ENCODE measurements at places on chromosomes 5 and 9.
A peak's percentile ranks its signal among the peaks of the same experiment; 100 is the strongest.

GRCh38 chr5:129216001-129216400 lies 121.5 kb downstream of the ISOC1 start:
- DNase-seq, result no peak

DNA sequence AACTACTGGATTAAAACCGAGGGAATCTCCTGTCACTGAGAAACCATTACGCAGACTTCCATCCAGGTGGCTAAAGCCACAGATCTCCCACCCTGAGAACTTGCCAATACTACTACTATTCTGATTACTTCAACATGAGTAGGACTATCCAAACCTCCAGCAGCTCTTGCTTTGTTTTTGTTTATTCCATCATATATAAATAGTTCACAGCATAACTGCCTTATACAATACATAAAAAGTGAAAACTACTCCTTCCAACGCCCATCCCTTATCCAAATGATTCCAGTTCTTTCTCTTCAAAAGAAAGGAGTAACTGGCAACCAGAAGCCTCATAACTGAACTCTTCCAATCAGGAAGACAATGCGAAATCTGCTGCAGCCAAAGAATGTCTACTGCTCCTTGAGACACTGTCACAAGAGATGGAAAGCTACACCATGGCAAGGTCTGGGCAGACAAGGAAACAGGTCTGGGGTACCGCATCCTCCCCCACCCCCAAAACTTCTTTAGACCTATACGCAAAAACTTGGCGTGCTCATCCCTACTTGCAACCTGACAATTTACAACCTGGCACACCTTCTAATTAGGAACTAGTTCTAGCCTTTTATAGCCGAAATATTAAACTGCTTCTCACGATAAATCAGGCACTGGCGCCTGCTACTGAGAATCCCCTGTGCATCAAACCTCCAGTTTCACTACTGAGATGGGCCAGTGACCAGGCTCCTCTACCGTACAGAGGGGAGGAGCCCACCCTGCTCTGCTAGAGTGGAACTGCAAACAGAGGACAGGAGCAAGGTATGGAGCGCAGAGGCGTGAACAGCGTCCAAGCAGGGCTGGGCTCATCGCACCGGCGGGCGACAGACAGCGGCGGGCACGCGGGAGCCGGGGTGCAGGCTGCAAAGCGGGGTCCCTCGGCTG lies 986 bp downstream of the PLPP1 start:
- DNase-seq, result peak; percentile 63

DNA sequence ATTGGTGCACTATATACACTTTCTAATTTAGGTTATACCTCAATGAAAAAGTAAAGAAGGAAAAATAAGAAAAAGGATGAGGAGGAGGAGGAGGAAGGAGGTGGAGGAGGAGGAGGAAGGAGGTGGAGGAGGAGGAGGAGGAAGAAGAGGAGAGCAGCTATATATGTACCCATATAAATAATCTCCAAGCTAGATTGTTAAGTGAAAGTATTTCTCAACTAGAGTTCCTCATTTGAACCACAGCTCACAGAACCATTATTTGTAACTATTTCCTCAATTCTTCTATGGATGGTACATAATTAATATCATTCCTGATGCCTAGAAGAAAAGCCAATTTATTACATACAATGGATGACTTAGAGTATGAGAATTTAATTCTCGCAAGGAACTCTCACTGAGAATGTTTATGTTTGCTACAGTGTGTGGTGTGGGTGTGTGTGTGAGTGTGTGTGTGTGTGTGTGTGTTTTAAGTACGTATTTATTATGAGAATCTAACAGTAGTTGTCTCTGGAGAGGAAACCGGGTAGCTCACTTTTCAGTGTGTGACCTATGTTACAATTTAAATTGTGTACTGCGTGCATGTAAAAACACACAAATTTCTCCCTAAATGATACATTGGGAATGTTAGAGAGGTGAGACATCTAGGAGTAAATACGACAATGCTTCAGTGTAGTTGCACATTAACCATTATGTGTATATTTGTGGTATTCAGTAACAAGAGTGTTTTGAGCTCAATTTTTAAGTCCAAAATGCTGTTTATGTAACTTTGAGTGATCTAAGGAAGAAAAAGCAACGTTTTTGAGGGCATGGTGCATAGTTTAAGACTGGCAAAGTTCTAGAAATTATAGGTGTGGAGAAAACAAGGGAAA lies 20.2 kb upstream of the NREP start:
- DNase-seq, result no peak

- peak; percentile 75 for DNase-seq
These were observed 303.5 kb downstream of the PLK2 start for GRCh38 chr5:58156361-58156760.

DNA sequence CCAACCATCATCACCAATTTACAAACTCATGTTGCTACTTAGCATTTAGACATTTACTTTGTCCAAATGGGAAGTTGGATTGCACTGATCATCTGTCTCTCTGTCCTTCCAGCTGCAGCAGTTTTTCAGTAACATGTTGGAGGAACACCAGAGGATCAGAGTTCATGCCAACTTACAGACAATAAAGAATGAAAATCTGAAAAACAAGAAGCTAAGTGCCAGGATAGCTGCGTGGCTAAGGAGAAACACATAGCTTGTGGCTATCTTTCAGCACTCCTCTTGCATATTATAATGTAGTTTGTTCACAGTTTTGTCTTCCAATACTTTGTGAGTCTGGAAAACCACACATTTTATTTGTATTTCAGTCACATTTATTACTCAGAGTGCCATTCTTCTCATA lies 6.4 kb upstream of the ARL14EPL start:
- DNase-seq, result no peak

DNA sequence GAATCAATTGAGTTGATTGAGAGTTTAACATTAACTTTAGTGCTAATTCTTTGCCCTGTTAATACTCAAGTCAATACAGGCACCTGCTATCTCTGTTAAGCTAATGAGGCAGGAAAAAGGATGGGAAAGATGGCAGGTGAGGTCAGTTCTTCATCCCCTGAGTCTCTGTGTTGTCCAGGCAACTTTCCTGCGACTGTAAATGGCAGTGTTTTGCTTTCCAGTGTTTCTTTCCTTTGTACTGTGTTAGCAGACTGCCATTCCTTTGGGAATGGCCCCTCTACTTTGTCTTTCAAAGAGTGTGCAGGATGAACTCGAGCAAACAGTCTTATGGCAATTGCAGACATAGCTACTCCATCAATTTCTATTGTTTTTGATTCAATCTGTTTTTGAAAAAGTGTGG lies 202.2 kb upstream of the VLDLR start:
- no peak for DNase-seq

DNA sequence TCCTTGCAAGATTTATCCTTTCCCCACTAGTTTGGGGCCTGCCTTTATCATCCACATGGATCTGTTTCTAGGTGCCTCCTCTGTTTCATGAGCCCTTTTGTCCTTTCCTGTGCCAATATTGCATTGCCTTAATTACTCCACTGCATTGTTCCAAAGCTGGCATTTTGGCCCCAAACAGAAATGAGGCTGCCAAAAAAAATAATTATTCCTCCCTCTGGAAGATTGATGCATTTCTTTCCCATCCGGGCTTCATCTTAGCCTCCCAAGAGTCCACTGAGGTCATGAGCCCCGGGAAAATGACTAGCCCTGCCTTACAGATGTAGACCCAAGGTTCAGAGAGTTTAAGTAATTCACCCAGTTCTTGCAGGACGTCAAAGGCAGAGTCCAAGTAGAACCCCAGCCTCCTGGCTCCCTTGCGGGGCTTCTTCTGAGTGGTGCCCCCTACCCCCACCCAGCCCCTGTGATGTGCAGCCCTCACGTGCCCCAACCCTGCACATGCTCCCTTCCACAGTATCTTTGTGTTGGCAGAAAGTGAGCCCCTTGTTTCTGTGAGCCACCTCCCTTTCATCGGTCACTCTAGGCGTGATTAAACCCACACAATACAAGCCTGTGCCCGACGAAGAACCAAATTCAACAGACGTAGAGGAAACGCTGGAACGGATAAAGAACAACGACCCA lies 62.1 kb downstream of the TMOD1 start:
- peak; percentile 33 for DNase-seq

- DNase-seq, result no peak
These were observed 17.7 kb downstream of the TMEM252 start for GRCh38 chr9:68522954-68523353.

DNA sequence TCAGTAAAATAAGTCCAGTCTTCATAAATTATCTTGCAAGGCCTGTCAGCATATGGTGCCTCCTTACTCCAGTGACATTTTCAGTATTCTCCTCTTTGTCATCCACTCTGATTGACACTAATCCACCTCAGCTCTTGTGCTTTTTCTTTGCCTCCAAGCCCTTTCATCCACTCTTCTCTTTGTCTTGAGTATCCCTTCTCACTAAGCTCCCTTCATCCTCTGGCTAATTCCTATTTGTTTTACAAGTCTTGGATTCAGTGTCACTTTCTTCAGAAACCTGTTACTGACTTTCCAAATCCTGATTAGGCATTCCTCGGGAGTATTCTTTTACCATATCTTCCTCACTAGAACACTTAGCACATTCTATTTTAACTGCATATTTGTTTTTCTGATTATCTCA lies 100.6 kb upstream of the VCAN start:
- no peak for DNase-seq

- DNase-seq, result peak; percentile 64
These were observed 1.1 kb downstream of the UGCG start for GRCh38 chr9:111897601-111898137.

All from M059J (cell line).